RPMI7951 (cell line): ENCODE measurements at places on chromosomes 2 and 18.
A peak's percentile ranks its signal among the peaks of the same experiment; 100 is the strongest.

- no peak for DNase-seq
These were observed 128.5 kb upstream of the LGALSL start for GRCh38 chr2:64325477-64325851.

GRCh38 chr18:70044632-70045031 lies 97.0 kb upstream of the CD226 start:
- DNase-seq = peak; percentile 92

- peak; percentile 48 for DNase-seq
These were observed 1.1 kb upstream of the CERS6 start for GRCh38 chr2:168454737-168455644.

DNA sequence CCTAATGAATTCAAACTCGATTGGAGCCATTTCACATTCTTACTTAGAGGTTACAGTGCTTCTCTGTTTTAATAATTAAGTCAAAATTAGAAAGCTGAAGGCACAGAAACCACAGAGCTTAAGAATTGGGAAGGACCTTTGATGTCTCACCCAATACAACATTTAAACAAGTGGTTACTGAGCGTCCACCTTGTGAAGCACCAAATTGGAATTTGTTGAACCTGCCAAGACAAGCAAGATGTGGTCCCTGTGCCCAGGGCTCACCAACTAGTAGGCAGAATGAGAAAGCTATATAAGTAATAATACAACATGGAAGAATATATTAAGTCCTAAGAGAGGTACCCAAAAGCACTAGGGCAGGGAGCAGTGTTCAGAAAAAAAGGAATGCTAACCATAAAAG lies 64.5 kb upstream of the NPAS2 start:
- DNase-seq = peak; percentile 79

DNA sequence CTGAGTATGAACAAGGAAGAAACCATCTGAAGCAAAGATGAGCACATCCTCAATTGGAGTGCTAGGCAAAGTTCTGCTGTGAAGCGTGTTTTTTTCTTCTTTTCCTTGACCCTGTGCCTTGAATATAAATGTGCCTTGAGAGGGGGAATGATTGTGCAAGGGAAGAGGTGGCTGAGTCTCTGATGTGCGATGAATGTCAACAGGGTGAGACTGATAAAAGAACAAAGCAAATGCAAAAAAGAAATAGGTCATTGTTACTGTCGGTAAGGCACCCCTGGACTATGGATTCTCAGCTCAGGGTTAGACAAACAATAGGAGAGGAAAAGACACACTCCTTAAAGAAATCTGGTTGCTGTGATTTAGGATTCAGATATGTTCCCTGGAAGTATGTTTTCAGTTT lies 54.5 kb downstream of the HDHD2 start:
- DNase-seq = no peak

DNA sequence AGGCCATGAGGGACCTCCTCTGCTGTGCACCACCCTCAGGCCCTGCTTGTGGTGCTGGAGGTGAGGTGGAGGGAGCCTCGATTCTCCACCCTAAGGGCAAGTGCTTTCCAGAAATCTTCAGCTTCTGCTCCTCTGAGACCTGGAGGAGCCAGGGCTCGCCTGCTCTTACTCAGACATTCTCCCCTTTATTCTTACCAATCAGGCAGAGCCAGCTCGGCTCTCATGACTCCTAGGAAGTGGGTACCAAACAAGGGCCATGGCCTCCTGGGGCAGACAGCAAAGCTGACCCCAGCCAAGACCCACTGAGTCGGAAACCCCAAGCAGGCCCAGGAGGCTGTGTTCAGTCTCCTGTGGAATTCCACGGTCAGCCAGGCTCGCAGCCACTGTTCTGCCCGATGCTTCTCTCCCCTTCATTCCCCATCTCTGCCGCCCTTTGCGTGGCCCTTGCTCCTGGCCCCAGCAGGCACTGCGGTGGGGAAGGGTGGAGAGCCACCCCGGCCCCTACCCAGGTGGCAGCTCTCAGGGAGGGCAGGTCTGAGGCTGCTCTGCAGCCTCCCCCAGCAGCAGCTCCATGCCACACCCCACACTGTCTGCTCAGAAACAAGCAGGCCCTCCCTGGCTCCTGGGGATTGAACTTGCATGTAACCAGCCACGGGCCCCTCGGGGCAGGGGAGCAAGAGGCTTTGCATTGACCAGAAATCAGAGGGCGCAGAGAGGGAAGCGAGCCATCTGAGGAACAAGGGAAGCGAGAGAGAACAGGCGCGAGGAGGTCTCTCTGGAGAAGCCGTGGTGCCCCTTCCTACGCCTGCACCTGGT lies 24.0 kb downstream of the HS1BP3 start:
- no peak for DNase-seq

DNA sequence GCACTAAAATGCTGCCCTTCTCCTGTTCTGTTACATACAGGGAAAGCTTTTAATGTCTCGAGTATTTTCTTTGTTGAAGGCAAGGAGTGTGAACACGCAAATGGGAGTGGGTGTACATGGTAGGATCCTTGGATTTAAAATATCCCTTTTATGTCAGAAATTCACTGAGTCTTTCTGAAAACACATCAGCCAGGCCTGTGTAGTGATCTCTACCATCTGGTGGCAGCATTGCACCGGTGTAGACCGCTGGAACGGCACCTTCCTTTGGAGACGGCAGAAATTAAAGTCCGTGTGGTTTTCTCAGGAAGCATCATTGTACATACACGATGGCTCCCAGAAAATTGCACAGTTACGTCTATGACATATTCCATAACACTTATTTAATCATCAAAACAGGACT lies 515.8 kb downstream of the GALR1 start:
- peak; percentile 10 for DNase-seq

DNA sequence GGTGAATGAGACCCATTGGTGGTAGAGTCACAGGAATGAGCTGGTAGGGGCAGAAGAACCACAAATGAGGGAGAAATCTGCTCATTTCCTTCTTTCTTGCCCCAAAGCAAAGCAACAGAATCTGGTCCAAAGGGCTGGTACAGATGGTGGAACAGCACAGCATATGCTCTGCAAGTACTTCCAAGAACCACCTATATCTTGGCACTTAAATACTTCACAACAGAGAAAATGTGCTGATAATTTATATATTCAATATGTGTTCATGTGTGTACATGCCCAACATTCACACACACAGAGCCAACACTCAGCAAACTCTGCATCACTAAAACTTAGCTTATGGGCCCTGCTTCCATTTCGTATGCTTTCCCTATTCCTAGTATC lies 884.4 kb upstream of the KLHL29 start:
- no peak for DNase-seq

DNA sequence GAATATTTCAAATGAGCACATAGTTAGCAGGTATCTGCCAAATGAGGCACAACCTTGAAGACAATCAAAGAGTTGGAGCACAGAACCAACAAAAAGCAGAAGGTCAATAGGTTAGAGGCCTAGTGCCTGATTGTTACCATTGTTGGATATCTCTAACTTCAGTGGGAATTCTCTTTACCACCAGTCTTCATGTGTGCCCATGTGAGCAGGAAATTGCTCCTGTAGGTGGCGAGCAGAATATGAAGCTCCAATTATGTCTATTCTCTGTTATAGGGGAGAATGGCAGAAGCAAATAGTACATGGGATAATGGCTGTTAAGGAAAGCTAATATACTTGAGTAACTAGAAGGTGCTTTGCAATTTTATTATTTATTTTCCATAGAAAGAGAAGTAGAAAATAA lies 14.9 kb upstream of the ZNF385B start:
- no peak for DNase-seq

GRCh38 chr2:217830807-217831206 lies 172.0 kb downstream of the TNS1 start:
- no peak for DNase-seq

DNA sequence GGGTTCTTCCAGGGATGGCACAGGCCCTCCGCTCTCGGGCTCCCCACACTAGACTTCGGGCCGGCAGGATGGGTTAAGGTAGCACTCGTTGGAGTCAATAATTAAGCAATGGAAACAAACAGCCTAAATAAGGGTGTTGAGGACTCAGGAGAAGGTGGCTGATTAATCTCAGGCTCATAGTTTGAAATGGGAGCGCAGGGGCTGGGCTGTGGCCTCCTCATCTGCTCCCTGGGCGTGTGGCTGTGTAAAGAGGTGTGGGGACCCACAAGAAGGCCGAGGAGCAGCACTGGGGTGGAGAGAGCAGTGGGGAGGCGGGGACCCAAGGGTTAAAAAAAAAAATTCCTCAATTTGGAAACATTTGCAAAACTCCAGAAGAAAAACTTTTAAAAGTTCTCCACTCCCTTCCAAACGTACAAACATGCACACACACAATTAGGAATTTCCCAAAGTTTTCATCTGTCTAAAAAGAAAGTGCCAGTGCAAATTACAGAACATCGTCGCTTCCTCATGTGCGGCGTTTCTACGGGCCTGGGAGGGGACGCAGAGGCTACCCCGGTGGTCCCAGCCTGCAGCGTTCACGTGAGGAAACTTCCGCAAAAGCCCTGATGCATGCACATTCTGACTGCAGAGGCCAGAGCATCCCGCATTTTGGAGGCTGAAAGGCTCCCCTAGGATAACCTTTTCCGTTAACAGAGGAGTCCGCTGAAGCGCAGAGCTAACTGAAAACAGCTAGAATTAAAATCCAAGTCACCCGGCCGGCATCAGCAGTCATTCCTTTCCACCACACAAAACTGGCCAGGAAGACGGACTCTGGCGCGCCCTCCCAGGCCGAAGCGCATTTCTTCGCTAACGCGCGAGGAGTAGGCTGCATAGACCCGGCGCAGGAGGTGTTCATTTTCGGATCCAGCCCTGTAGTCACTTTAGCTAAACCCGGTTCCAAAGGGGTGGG lies 1.0 kb upstream of the TUBB6 start:
- peak; percentile 66 for DNase-seq

- DNase-seq = no peak
These were observed 187.5 kb upstream of the CRIM1 start for GRCh38 chr2:36168115-36168514.

GRCh38 chr2:167128130-167128529 lies 239.8 kb downstream of the XIRP2 start:
- no peak for DNase-seq

DNA sequence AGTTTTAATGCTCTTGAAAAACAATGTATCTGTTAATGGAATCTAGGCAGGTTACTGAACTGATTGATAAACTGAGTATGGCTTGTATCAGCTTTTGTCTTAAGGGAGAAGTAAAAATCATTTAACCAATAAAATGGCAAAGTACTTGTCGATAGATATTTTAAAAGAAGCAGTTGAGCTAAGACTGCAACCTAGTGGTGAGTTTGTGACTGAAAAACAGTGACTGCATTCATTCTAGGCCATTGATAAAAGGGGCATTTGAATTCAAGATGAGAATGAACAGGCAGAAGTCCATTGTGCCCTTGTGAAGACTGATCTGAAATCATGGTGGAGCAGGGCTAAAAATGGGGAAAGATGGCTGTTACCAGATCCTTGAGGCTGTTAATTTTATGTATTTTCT lies 59.4 kb upstream of the MSTN start:
- DNase-seq = peak; percentile 28

DNA sequence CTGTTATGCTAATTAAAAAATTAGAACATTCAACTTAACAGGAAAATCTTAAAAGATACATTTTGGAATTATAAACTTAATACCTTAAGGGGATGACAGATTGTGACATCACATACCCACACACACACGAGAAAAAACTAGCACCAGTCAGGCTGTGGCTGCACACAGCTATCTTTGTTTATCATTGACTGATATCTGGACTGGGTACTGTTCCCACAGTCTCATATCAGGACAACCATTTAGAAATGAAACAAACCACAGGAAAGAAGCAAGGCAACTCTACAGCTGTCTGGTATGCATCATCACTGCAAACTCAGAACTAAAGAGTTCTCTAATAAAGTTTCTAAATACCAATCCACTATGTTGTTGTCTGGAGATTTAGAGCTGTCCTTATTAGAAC lies 210.9 kb upstream of the SMAD7 start:
- DNase-seq = peak; percentile 50

DNA sequence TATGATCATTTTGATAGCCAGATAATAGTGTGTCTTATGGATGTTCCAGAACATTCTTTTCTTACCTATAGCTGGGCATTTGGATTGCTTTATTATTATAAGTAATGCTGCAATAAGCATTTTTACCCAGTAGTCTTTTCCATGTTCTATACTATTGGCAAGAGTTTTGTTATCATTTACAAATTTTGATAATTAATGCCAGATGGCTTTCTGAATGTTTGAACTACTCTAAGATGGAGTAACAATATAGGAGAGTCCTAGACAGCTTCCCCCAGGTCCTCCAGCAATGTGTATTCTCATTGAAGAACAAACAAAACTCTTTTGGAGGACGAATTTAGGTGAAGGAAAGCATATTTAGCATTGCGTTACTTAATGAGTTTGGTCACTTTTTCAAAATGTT lies 73.0 kb downstream of the INPP4A start:
- DNase-seq = no peak

DNA sequence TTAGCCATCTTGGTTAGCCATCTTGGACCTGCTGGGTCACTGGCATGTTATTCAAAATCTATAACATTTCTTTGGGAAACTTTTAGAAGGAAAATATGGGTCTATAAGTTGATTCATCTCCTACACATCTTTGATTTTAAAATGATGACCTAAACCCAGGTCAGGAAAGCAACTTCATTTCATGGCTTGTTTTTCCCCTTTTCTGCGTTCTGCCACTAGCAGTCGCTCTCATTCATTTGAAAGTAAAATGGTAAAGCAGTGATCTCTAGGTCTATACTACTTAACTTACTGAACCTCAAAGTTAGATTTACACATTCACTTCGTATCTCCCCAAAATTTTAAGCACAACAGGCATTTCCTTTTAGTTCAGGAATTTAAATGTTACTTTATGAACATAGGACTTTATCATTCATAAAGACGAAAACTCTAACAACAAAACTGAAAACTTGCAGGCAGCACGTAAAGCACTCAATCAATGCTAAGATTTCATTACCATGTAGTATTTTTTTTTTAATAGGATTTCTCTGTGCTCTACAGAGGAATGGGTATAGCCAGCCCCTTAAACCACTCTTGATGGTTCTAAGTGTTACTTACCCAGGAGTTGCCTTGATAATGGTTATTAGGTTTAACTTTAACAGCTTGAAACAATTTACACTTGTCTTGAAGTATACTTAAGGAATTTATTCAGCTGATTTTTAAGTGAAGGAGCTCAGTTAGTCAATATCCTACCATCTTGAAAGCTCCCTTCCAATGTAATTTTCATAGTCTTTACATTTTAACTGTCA lies 62.5 kb downstream of the GORASP2 start:
- no peak for DNase-seq
